ENCODE measurements at places on chromosomes 3 and 15.

DNA sequence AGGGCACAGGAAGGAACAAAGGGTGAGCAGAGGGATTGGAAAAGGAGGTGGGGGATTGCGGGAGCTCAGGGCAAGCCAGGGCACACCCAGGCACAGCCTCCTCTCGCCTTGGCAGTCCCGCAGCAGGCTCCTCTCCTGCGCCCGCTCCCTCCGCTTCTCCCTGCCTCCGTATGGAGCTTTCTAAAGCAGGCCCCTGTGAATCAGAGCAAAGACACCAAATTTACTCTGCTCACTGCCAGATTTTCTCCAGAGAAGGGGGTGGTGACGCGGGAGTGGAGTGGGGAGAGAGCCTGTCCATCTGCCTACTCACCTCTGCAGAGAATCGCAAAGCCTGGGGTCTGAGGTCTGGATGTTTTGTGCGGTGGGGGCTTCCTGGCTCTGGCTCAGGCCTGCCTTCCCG lies 20.0 kb downstream of the ATP2B2 start:
- DNase-seq, result no peak

DNA sequence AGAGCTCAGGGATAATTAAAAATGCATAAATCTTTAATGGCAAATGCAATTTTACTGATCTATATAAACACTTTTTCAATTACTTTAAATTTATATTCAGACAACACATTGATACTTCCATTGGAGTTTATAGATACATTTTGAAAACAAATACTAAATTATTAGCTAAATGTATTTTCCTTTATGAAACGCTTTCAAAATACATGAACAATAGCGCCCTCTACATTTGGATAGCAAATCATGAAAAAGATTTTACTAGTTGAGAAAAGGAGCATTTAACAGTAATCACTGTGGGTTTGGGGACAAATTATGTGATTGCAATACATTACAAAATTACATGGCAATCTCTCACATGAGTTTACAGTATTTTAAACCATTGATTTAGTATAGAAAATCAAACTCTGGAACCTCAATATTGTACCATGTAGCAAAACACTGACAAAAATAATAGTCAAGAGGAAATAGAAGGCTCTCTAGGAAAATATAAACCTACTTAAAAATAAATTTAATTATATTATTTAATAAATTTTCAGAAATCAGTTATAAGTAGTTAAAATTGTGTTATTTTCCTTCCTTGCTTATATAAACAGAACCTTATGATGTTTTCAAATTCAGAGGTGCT lies 207.9 kb downstream of the ZIC1 start:
- DNase-seq, result no peak

- no peak for DNase-seq
These were observed 1.3 kb upstream of the SPTSSB start for GRCh38 chr3:161372321-161373260.

GRCh38 chr3:50620820-50621219 lies 3.9 kb downstream of the MAPKAPK3 start:
- DNase-seq, result no peak

DNA sequence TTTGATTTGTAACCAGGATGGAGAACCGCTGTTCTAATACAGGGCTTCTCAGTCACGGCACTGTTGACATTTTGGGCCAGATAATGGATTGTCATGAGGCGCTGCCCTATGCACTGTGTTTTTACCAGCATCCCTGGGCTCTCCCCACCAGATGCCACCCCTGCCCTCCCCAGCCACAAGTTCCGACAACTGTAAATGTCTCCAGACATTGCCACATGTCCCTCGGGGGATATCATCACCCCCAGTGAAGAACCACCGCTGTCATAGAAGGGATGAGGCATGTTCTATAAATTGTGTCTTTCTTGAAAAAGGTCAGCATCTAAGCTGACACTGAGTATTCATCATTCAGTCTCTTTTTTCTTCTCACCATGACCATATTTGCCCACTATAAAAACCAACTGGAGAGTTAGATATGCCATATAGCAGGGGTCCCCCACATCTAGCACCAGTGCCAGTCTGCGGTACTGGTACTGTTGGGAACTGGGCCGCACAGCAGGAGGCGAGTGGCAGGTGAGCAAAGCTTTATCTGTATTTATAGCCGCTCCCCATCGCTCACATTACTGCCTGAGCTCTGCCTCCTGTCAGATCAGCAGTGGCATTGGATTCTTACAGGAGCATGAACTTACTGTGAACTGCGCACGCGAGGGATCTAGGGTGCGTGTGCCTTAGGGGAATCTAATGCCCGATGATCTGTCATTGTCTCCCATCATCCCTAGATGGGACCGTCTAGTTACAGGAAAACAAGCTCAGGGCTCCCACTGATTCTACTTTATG lies 260.5 kb upstream of the ST8SIA2 start:
- DNase-seq, result no peak

DNA sequence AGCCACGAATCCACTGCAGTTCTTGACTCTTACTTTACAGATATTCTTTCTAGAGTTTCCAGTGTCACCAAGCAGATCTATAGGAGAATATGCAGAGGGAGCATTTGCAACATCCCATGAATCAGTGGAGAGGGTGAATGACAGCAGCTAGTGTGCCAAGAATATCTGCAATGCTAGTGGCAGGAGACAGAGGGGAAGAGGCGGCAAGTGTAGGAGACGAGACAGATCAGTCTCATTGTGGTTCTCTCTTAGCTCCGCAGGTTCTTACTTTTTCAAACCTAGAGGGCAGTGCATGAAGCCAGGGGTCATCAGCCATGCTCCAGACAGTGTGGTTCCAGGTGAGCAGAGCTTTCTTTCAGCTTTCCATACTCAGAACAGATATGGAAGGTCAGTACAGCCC lies 744 bp downstream of the ZNF619 start:
- no peak for DNase-seq

DNA sequence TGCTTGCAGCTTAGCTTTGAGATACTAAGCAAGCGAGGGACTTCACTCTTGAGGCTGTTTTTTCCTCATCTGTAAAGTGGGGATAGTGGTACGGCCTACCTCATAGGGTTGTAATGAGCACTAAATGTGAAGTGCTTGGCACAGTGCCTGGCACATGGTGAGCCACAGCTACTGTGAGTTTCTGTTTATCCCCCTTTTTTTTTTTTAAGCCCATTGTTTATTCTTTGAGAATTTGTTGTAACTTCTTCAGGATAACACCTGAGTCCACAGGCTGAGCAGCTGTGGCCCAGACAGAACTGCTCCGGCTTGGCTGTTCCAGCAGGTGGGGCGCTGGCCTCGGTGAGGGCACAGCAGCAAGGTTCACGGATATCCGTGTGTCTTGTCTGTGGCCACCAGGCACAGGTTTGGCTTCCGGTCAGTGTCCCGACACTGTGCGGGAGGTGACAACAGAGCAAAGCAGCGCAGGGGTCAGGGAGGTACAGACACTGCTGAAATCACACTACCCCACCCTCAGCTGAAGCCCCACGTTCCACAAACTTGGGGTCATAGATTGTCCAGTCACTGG lies 7.3 kb upstream of the ISG20 start:
- no peak for DNase-seq

- no peak for DNase-seq
These were observed 611 bp upstream of the SLC27A2 start for GRCh38 chr15:50181201-50181968.

DNA sequence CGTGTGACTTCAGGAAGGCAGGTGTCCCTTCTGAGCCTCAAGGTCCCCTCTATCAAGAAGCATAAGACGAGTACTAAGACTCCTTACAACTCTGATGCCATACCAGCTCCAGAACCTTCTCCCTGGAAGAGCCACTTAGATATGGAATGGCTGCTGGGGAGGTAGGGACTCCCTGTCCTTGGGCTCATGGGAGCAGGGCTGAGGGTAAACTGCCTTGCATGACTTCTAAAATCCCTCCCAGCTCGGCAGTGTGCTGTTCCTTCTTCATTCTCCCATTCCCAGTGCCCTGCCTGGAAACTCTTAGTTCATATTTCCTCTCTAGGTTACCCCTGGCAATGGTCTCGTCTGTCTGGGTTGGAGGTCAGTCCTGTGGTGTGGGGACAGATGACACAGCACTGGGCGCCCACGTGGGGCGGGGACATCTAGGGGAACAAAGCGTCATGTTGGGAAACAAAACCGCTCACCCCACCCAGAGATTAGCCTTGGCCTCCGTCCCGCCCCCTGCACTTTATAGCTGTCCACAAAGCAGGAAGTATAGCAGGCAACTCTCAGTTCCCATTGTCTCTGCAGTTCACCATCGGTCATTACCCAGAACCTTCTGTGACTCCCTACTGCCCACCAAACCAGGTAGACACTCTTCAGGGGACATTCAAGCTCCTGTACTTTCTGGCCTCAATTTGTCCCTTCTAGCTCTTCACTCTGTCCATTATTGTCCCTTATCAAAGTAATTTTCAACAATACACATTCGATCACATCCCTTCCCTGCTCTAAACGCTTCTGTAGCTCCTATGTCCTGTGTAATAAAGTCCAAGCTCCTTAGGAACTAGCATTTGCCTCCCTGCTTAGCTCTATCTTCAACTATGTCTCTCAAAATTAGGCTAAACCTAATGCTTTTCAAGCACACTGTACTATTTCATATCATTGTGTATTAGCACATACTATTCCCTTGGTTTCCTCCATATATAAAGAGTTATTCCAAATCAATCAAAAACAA lies 73.8 kb downstream of the IQSEC1 start:
- no peak for DNase-seq

- DNase-seq, result no peak
These were observed 23.5 kb downstream of the RUVBL1 start for GRCh38 chr3:128100161-128100560.

DNA sequence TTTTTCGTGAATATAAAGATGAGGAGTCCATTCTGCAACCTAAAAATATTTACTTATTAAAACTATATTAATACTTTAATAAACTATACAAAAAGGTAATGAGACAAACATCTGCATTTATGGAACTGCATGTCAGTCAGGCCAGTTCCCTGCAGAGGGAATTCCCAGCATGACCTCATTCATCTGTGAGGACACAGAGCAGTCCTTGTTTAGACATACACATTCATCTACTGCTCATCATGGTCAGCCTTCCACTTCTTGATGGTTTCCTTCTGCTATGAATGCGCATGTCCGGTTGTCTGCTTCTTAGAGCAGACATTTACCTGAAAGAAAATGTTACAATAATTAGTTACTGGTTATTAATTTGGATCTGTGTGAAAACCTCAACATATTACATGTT lies 3.3 kb upstream of the ACTR8 start:
- DNase-seq, result no peak
